ENCODE measurements at places on chromosomes 7 and 10.

- no peak for DNase-seq
Observed at GRCh38 chr7:28773423-28774145, 184.5 kb downstream of the TRIL start.

DNA sequence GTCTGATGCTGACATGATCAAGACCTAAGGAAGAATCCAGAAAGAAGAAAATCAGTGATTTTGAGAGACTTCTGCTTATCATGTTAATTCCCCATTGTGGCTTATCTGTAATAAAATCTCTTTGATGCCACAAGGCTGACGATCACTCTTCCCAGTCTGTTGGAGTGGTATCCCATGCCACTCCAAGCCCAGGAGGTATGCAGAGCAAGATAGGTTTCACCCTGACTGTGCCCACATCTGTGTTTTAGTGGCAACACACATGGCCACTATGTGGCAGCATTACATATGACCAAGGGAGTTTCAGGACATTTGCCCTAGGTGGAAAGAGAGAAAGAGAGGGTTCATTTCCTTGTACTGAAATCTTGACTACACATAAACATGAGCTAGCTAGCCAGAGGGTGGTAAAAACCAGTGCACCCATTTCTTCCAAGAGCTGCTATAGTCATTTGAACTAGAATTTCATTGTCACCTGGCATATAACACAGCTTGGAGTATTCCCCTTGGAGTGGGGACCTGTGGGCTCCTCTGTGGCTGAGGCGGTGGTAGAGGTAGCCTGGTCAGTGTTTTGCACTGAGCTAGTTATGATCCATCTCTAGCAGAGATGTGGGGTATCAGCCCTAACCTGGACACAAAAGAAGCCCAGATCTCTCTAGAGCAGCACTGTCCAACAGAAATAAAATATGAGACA, 20.8 kb downstream of the LAMB4 start:
- no peak for DNase-seq

GRCh38 chr7:112009081-112009480, 197.1 kb downstream of the DOCK4 start:
- DNase-seq, result peak; percentile 61

GRCh38 chr10:114825513-114826253, 4.1 kb downstream of the FHIP2A start:
- DNase-seq, result peak; percentile 75

- DNase-seq, result peak; percentile 90
Observed at GRCh38 chr10:103888113-103888841, 29.7 kb downstream of the STN1 start.

DNA sequence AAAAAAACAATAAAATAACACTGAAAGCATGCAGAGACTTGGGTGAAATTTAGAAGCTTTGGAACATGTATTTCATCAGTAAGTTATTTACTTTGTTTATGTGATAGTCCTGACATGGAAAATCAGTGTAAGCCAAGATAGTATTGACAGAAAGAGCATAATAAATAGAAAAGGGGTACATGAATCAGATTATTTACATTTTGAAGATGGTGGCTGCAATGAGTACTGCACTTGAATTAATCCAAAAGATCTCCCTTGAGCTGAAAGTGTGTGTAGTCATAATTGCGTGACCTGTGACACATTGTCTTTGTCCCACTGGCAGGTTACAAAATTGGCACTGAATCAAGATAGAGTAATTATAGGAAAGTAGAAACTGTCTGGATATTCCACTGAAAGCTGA, 562.9 kb downstream of the GFRA1 start:
- no peak for DNase-seq

DNA sequence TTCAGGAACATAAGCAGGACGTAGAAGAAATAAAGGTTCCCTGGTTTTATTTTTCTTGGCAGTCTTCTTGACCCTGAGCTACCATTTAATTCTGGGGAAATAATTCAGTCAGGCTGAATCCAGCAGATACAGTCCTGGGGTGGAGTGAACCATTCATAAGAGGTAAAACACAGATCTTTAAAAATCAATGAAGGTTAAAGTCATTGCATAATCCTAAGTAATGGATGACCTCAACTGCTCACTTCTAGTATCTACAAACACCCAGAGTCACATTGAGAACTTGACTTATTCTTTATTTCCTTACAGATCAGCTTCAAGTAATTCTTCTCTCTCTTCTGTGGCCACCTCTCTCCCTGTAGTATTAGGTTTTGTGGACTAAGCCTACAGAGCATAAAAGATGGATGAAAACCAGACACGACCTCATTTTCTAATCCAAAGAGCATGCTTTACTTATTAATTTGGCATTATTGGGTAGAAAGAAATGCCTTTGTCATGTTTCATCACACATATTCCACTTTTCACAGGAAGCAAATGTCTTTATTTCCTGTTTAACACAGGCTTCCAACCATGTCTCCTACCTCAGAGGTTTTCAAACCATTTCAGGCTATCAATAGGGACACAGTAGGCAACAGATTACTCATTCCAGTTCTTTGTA, 182.3 kb upstream of the IMMP2L start:
- DNase-seq, result peak; percentile 17

GRCh38 chr10:30231071-30231652, 117.9 kb downstream of the MTPAP start:
- no peak for DNase-seq

Measured in mesenchymal stem cell (in vitro differentiated cells and primary cell).